NCI-H1417 treated with DMSO at 0.1 percent for 48 hours (cell line): ENCODE measurements at places on chromosomes 16 and 17.

DNA sequence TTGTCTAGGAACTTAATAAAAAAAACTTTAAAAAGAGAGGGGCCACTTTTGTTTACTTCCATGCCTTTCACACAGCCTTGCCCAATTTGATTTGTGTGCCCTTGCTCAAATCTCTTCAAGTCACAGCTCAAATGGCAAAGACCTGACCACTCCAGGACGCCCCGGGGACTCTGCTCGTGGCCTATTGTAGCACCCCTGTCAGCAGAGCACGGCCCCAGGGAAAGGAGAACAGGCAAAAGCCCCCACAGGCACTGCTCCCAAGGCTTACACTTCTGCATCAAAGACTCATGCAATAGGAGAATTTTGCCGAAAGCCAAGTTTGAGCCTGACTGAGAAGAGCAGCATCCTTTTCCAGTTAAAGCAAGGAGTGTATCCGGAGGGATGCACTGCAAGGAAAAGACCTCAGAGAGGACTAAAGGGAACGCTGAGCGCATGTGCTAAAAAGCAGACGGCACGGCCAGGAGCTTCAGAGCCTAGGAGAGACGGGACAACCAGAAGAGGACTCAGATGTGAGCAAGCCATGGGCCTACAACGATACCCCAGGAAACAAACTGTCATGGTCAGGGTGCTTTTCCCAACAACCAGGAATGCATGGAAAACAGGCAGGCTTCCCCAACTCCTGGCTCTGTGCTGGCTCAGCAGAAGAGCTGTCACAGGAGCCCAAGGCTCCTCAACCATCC, 8.2 kb downstream of the CREBBP start:
- DNase-seq: no peak

DNA sequence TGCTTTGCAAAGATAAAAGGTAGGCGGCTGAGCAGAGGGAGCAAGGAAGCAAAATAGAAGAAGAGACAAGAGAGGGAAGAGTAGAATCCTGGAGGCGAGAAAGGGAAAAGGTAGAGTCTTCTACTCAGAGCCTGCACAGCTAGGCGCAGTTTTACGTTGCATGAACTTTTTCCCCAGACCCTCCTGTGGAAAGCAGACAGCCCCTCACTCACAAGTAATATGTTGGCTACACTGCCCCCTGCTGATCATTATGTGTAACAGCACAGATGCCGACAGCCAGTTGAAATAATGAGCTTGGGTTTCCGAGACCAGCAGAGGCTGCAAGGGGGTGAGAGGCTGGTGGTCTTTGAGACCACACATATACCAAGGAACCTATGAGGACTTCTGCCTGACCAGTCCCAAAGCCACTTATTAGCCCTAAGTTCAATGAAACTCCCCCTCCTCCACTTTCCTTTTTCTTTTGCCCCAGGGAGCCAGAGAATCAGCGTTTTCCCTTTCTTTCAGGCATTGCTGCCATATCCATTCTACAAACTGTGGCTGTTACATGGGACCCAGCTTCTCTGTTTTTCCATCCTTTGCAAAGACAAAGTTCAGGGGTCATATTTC, 22.5 kb upstream of the CMTR2 start:
- no peak for DNase-seq

GRCh38 chr16:59202233-59202862, 468.2 kb upstream of the GOT2 start:
- no peak for DNase-seq

GRCh38 chr16:48846277-48846676, 236.3 kb upstream of the N4BP1 start:
- DNase-seq: no peak

- DNase-seq: no peak
Observed at GRCh38 chr17:8857919-8858318, 9.6 kb downstream of the PIK3R6 start.

- no peak for DNase-seq
Observed at GRCh38 chr16:55283812-55284717, 39.9 kb upstream of the IRX6 start.

DNA sequence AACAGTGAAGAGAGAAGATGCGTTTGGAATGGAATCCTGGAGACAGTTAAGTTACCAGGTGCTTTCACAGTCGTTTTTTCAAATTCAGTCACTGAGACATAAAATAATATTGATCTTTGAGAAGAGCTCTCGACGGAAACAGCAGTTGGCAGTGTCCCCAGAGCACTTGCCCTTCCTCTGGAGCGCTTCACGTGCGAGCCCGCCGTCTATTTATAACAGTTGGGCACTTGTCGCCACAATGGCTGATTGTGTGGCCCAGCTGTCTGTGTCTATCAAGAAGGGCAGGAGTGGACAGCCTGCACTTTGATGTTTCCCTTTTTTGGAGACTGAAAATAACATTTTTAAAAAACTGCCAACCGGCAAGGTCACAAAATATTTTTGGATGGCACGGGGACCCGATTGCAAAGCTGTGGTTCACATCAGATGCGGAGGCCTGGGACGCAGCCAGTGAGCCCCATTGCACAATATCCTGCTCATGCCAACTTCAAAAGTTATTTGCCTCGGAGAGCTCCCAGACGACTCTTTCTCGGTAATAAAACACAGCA, 62.9 kb downstream of the ADCY9 start:
- DNase-seq: peak; percentile 45

DNA sequence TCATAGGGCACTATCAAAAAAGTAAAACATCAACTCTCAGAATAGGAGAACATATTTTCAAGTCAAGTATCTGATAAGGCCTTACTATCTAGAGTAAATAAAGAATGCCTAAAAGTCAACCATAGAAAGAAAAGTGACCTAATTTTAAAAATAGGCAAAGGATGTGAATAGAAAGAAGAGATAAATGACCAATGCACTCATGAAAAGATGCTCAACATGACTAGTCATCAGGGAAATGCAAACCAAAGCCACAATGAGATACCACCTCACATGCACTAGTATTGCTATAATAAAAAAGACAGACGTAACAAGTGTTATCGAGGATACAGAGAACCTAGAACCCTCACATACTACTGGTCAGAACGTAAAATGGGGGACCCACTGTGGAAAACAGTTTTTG, 90.8 kb downstream of the DYNLRB2 start:
- no peak for DNase-seq

DNA sequence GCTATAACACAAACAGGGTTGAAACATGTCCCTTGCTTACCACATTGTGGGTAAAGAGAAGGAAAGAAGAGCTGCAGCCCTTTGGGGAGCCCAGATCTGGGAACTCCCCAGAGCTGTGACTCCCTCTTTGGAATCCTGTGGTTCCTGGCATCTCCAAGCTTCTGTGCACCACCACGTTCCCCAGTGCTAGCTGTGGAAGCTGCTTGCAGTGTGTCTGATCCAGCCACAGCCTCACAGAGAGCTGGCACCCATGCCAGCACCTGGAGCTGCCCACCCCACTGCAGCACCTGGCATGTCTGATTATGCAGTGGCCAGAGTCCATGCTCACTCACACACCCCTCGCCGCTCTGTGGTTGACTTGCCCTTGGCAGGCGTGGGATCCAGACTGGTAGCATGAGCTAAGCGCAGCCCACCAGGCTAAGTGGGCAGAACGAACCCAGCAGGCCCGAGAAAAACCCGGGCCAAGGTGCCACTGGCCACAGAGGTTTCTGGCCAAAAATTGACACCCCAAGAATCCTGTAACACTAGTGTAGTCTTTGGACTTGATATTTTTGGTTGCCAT, 252.6 kb upstream of the KCNJ16 start:
- no peak for DNase-seq

DNA sequence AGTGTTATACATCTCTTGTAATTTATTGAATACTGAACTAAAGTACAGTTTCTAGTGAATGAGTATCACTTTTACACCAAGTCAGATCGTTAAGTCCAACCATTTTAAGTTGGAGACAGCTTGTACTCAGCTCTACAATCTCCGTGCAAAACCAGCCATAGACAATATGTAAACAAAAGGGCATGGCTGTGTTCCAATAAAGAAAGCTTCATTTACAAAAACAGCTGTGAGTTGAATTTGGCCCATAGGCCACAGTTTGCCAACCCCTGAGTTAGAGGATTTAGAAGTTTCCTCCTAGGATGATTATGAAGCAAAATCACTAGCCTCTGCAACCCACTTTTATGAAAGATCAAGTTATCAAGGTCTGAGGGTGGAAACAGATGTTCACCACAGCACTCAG, 105.7 kb upstream of the RCVRN start:
- DNase-seq: no peak

- no peak for DNase-seq
Observed at GRCh38 chr16:1188432-1189189, 35.7 kb downstream of the CACNA1H start.

DNA sequence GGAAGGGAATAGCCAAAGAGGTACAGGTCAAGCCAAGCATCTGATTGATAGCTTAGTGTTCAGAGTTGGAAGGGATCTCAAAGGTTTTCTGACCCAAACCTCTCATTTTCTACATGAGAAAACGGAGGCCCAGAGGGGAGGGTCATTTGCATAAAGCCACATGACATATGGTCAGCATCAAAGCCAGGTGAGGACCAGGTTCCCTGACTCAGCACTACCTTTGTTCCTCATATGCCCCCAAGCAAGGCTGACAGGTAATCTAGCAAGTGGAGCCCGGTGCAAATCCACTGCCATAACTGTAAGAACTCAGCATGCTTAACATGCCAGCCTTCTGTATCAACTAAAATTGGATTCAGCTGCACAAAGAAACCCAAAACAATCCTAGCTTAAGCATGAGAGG, 28.2 kb upstream of the CCL1 start:
- DNase-seq: no peak

DNA sequence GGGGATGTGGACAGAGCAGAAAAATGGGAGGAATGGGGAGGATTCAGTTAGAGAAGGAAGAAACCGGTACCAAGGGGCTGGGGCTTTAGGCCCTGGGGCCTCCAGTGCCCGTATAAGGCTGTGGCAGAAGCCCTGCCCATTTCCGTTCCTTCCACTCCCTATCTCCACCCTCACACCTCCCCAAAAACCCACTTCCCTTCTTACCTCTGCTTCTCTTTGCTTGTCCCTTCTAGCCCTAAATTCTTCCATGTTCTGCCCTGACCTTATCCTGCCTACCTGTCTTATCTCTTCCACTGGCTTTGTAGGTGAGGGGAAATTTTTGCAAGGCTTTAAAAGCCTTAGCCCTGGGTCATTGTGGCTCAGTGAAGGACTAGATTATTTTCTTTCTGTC, 4.1 kb downstream of the RNF167 start:
- no peak for DNase-seq

GRCh38 chr17:79294459-79295071, 219.9 kb downstream of the ENGASE start:
- DNase-seq: no peak

DNA sequence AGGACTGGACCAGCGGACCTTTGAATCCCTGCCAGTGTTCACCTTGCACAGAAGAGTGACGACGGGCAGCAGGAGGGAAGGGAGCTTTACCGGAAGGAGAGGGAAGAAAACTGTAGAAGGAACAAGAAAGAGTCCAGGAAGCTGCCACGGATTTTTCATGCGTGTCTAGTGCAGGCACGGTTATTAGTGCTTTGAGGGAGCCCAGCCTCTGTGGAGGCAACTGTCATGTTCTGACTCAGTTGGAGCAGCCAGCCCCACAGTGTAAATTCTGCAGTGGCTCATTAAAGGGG, 6.5 kb upstream of the HOXB13 start:
- no peak for DNase-seq

DNA sequence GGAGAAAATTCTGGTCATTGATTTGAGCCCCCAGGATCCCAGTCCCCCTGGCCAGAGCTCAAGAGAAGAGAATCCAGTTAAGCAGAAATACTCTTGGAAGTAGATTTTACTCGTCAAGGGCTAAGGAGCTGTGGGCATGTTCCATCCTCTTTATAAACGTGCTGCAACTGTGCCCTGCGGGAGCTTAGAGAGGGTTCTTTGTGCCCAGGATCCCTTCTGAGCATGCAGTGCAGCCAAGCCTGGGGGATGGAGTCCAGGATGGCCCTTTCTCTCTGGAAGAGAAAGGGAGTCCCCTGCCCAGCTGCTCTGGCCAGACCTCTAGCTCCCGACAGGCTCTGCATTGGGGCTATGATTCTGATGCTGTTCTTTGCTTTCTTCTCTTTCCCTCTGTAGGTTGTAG, 9.5 kb upstream of the LGALS9 start:
- no peak for DNase-seq

DNA sequence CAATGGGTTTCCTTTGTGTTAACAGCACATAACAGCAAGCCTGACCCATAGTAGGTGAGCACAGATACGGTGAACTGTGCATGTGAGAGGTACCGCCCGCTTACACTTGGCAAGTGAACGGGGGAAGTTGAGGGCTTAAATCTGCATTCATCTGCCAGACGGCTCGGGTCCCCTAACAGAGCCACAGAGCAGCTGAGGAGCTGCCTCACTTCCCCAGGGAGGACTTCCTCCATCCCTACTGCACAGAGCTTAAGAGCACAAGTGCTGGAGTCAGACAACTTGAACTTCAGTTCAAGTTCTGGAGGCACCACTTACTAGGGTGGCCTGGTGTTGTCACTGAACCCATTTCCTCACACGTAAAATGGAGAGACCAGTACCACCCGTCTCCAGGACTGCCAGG, 13.4 kb downstream of the RAB5C start:
- no peak for DNase-seq

GRCh38 chr17:82239401-82239925, 10.6 kb downstream of the SLC16A3 start:
- DNase-seq: no peak

DNA sequence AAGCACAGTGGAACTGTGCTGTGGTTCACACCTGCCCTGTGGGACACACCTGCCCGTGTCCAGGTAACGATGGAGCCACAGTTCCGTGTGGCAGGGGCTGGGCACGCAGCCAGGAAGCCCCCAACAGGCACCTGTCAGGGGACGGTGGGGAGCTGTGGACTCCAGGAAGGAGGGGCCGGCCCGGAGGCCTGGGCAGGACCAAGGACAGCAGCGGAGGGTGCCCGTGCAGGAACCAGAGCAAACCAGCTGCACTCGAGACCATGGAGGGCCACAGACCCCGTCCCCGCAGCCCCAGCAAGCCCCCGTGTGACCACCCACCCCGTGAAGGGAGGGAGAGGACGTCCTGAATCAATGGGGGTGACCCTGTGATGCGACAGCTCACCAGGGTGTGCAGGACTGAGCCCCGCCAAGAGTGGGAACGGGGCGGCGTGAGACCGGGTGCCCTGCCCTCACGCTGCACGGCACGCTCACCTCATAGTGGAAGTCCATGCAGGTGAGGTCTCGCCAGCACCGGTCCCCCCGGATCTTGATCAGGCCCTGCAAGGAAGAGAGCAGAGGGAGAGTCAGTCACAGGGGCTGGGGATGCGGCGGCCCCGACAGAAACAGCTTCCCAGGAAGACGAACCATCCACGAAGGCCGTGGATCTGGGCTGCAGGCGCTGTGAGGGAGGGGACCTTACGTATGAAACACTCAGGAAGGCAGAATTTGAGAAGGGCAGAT, 78.1 kb downstream of the LMF1 start:
- no peak for DNase-seq

- no peak for DNase-seq
Observed at GRCh38 chr17:50488880-50489279, 10.2 kb downstream of the RSAD1 start.

GRCh38 chr16:86176462-86176861, 277.5 kb downstream of the IRF8 start:
- no peak for DNase-seq
